Activated CD8-positive, alpha-beta memory T cell treated with anti-CD3 and anti-CD28 coated beads for 48 hours (primary cell): ENCODE measurements at places on chromosomes 7 and 10.

DNA sequence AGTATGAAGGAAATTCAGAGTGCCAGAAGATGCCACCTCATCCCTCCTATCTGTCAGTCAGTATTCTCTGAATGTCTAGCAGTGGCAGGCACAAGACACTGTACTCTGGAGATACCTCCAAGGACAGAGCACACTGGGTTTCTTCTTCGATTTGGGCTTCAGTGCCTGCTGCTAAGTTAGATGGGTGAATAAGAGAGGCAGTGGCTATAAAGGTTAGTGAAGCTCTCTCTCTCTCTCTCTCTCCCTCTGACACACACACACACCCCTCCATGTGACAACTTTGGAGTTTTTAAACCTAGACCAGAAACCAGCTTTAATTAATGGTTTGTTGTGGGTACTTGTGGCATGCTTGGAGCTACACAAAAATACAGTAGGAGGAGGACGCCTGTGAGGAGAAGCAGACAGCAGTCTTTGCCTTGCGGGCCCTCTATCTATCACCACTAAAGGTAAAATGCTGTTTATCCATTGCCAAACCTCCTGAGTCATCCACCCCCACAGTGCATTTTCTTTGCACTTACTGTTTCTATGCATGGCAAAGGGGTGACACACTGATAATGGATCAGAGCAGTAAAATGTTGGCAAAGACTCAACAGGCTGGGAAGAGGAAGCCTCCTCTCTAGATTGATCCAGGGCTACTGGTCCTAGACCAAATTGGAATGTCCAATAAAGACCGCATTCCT is 102.5 kb downstream of the TRIL start:
- no peak for DNase-seq

DNA sequence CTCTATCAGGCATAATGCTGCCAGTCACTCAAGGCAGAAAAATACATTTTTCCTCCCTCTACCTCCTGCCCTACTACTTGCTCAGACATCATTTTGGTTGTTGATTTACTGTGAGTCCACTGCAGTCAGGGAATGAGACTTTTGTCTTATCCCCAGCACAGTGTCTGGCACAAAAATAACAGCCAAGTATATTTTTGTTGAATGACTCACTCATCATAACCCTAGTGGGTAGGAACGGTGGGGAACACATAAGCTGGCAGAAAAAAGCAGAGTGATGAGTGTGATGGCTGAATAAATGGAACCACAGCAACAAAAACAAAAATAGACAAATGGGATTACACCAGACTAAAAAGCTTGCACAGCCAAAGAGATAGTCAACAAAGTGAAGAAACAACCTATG is 65.8 kb upstream of the LAMB4 start:
- DNase-seq: no peak

- DNase-seq: no peak
These were observed 25.6 kb upstream of the TMEM26 start for GRCh38 chr10:61478621-61479312.

- DNase-seq: no peak
These were observed 13.3 kb upstream of the PRDX3 start for GRCh38 chr10:119191881-119192280.

- no peak for DNase-seq
These were observed 459.0 kb downstream of the GATA3 start for GRCh38 chr10:8513155-8514147.

DNA sequence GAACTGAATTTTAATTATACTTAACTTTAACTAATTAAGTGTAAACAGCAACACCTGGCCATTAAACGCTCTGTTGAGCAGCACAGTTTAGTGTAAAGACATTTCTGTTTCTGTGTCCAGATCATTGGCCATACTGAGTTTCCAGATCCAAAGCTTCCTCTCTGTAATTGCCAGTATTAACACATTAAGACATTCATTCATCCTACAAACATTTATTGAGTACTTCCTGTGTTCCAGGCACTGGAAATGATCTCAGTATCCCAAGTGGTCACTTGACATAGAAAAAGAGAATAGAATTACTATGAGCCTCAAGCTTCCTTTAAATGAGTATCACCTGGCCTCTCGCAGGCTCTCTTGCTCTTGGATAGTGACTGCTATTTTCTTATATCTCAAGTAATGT is 618.1 kb downstream of the SORCS3 start:
- no peak for DNase-seq

DNA sequence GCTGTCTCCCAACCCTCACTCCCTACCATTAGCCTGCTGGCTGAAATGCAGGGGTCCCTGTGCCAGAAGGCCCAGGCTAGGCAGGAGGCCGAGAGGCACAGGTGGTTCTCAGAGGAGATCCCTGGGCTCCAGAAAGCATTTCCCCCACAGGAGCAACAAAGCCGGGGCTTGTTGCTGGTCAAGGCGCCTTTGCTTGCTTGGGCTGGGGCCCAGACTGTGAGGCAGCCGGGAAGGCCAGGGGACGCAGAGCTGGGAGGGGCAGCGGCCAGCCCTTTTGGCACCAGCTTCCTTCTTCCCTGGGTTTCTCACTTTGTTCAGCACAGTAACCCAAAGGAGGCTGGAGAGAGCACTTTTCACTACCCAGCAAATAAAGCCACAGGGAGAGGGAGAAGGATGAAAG is 48.6 kb downstream of the FBXW4 start:
- no peak for DNase-seq

GRCh38 chr10:33365301-33365700 is 30.8 kb upstream of the NRP1 start:
- no peak for DNase-seq

DNA sequence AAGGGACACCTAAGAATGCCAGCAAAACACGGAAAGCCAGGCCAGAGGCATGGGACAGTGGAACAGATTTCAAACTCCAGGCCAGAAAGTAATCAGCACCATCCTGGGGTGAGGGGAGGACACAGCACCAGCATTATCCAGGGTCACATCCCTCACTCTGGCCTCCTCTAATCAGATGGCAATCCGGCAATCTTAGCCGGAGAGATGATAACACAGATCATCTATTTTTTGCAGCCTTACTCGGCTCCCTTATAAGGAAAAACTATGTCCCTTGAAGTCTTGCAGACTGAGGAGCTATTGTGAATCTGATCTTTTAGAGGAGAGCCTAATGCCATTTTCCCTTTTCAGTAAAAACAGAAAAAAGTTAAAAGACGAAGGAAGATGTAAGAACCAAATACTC is 16.5 kb downstream of the TRIL start:
- DNase-seq: no peak

- DNase-seq: no peak
These were observed 412.2 kb upstream of the SORCS1 start for GRCh38 chr10:107576746-107577145.

DNA sequence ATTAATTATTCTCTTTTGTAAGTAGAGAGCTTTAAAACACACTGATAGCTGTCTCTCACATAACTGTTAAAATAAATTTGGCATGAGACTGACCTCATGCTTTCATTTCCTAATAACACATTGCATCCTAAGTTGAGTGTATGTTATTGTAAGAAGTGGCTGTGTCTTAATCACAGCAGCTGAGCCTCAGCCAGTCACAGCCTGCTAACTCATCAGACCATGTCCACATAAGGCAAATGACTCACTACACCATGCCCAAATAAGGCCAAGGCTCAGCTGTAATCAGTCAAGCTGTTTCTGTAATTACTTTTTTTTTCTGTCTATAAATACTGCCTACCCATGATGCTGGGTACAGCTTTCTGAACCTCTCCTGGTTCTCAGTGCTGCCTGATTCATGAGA is 860.9 kb downstream of the XPNPEP1 start:
- no peak for DNase-seq

- no peak for DNase-seq
These were observed 589 bp downstream of the LSM8 start for GRCh38 chr7:118184565-118184940.

DNA sequence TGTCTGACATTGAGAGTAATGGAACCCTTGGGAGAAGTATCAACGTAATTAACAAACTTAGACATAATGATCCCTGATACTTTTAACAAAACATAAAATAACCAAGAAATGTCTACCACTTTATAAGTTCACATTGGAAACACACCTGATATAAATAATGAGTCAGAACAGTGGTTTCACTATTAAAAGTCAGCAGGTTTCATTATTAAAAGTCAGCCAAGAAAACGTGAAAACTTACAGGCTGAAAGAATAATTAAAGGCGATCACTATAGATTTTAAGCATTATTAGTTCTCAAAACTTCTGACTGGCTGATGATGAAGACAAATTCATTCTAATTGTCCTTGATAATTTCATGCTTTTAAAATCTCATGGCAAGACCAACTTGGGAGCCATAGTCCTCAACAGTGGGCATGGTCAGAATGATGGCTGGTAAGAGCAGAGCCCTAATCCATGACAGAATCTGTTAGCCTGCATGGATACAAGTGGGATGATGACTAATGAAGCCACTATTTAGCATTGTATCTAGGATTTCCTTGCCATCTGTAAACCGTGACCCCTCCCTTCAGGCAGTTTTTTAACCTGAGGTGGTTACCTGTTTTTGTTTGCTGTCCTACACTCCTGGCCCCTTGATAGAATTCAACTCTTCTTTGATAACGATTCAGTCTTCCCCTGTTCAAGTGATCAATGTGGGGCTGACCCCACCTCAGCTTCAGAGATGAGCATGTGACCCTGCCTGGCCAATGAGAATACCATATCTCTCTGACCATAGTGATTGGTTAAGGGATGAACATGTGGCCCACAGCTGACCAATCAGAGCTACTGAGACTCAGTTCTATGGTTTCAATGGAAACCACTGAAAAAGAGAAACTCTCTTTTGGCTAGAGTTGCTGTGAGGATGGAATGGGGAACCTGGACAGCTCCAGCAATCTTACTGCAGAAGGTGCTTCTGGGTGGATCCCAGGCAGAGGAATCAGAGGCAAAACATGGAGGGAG is 151.0 kb downstream of the PLPP4 start:
- DNase-seq: no peak

DNA sequence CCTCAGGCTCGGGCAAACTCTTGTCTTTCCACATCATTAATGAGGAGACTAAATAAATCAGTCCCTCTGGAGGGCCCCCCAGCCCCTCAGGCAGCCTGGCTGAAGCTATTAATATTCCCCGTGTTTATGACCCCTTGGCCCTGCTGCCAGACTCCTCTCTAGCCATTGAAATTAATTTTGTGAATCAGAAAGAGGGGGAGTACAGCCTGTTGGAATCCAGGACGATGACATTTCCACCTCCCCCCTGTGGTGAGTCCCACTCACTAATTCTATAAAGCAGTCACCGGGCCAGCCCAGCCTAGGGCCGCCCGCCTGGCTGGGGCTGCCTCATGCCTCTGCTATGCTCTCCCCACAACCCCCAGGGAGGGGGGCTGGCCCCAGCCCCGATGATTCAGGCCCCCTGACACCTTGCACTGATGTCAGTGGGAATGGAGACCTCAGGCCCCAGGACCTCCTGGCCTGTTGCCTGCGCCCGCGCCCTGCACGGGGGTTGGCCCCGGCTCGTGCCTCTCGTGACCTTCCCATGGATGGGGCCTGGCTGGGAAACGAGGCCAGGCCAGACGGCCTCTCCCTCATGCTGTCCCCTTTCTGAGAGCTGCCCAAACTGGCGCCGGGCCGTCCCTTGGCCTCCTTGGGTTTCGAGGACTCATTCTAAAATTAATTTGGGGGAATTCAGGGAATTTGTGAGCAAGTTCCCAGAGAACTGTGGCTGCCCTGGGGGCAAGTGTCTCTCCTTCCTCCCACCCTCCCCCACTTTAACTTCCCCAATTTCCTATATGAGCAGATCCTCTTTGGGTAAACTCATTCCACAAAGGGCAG is 34.0 kb downstream of the TMEM270 start:
- no peak for DNase-seq

DNA sequence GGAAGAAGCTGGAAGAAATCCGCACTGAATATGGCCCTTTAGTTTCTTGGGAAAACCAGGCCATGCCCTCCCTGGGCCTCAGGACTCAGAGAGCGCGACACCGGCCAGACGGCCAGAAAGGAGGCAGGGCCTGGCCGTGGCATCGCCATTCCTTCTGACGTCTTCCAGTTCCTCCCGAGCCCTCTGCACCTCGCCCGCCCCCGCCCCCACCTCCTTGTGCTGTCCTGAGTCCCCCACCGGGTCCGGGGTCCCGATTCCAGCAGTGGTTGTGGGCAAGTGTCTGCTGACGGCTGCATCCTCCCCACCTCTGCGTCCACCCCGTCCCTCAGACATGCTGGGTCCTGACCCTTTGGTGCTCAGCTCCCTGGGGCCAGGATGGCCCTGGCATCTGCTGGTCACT is 312.1 kb upstream of the SHH start:
- DNase-seq: no peak

- no peak for DNase-seq
These were observed 4.0 kb downstream of the HOXA5 start for GRCh38 chr7:27139334-27140125.

DNA sequence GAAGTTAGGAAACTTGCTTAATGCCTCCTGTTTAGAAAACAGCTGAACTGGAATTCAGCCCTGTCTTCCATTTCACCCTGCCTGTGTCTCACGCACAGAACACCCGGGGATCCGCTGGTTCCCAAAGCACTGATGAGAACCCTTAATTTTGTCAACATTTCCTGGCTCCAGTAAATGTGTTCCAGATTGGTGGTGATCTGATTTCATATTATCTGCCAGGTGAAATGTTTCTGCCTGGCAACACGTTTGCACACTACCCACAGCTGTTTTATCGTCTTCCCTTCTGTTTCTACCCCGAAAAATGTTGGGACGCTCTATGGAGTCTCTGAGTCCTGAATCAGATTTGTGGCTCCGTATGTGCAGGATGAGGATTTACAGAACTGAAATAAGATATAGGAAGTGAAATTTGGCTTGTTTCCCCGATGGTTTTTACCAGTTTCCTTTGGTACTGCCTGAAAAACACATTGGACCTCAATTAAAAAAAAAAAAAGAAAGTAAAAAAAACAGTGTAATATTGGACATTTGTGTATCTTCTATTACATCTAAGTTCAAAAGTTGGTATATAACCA is 29.0 kb downstream of the MRC1 start:
- DNase-seq: no peak

DNA sequence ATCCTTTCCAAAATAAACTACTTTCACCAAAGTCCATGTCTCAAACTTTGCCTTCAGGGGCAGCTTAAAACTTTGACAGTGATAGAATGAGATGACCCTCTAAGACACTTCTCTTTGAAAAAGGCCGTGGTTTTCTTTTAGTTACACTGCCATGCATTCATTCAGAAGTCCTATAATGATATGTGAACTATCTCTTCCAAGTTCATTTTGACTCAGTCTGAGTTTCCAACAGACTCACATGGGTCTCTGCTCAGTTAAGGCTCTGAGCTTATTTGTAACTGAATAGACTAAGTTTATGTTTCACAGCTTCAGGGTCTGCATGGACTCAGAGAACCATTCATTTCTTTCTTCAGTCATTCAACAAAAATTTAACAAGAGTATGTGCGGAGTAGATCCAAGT is 208.9 kb upstream of the PRSS1 start:
- no peak for DNase-seq

GRCh38 chr10:31028081-31028480 is 3.6 kb downstream of the ZNF438 start:
- no peak for DNase-seq

DNA sequence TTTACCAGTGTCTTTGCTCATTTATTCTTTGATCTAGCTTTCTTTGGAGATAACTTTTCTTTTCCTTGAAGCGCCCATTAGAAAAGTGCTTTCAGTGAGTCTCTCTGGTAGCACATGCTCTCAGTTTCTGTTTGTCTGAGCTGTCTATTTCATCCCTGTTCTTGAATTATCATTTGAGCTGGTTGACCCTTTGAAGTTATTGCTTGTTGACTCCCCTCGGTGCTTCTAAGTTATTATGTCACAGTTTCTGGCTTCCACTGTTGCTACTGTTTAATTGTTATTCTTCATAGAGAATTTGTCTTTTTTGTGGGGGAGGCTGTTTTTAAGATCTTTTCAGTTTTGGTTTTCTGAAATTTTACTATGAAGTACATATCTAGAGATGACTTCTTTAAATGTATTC is 11.4 kb upstream of the PRF1 start:
- no peak for DNase-seq

- no peak for DNase-seq
These were observed 3.1 kb upstream of the CALY start for GRCh38 chr10:133339708-133340380.
